PC-3 (cell line): ENCODE measurements at places on chromosomes 12 and 14. TPM values are rescaled to one million over a fixed set of nuclear protein-coding genes. Genes with fewer than 3 reads are reported as not detected.

BRMS1L gene
- 4.8 and 10.3 TPM in 2 replicates for total RNA-seq

CPNE6 gene
- total RNA-seq: not detected in 2 replicates

VWF gene
- not detected in 2 replicates for total RNA-seq

STYK1 gene
- total RNA-seq: 4.3 and 8.6 TPM in 2 replicates

TDRD9 gene
- total RNA-seq: 0.07 and 0.12 TPM in 2 replicates

AQP2 gene
- not detected in 2 replicates for total RNA-seq

CAMKK2 gene
- total RNA-seq: 20.1 and 26.5 TPM in 2 replicates

RD3L gene
- not detected in 2 replicates for total RNA-seq

PSME1 gene
- total RNA-seq: 140 and 163 TPM in 2 replicates

NANOG gene
- not detected in 2 replicates for total RNA-seq

CLEC14A gene
- not detected in 2 replicates for total RNA-seq

RERG gene
- total RNA-seq: not detected in 2 replicates

SMOC1 gene
- not detected in 2 replicates for total RNA-seq
